ENCODE measurements at places on chromosomes 7 and 10. TPM values are rescaled to one million over a fixed set of nuclear protein-coding genes. Genes with fewer than 3 reads are reported as not detected.

The CALHM2 gene
- 2.5 TPM for total RNA-seq

The PCLO gene
- 66.4 TPM for total RNA-seq

The MPP7 gene
- total RNA-seq, result 1.2 TPM

The LIPN gene
- total RNA-seq, result 0.25 TPM

The TRPV5 gene
- not detected for total RNA-seq

The AMZ1 gene
- total RNA-seq, result 1.5 TPM

The FRMD4A gene
- 92.9 TPM for total RNA-seq

The GPR141 gene
- total RNA-seq, result 0.98 TPM

The DLX5 gene
- total RNA-seq, result 3.4 TPM

The HOXA10 gene
- total RNA-seq, result not detected

The CHAT gene
- not detected for total RNA-seq

The VSTM2A gene
- 56.8 TPM for total RNA-seq

The NPSR1 gene
- total RNA-seq, result not detected

The ZPBP gene
- total RNA-seq, result not detected

The CDNF gene
- 1.2 TPM for total RNA-seq

The PAPSS2 gene
- 3.0 TPM for total RNA-seq

The GDF10 gene
- 7.6 TPM for total RNA-seq

The GALNT17 gene
- total RNA-seq, result 26.3 TPM

The BAIAP2L1 gene
- total RNA-seq, result 0.25 TPM

The FAM221A gene
- total RNA-seq, result 6.9 TPM

The KEL gene
- total RNA-seq, result 0.49 TPM

The ZNF804B gene
- 4.7 TPM for total RNA-seq

The DEPP1 gene
- total RNA-seq, result 3.4 TPM

The CRYGN gene
- total RNA-seq, result 0.25 TPM

The TWIST1 gene
- 0.74 TPM for total RNA-seq

The GPC2 gene
- 44.3 TPM for total RNA-seq

The MNX1 gene
- not detected for total RNA-seq

The CFAP43 gene
- 10.6 TPM for total RNA-seq

The CLCN1 gene
- not detected for total RNA-seq

The FAM25A gene
- total RNA-seq, result not detected

The LIPJ gene
- 0.74 TPM for total RNA-seq

The HOXA1 gene
- not detected for total RNA-seq

The HOXA2 gene
- total RNA-seq, result not detected

The CPED1 gene
- 2.2 TPM for total RNA-seq

The RBP3 gene
- total RNA-seq, result not detected
